ENCODE measurements at places on chromosomes 16 and 17.
A peak's percentile ranks its signal among the peaks of the same experiment; 100 is the strongest.

GRCh38 chr17:46013502-46014165, 14.6 kb downstream of the STH start:
- no peak for DNase-seq

DNA sequence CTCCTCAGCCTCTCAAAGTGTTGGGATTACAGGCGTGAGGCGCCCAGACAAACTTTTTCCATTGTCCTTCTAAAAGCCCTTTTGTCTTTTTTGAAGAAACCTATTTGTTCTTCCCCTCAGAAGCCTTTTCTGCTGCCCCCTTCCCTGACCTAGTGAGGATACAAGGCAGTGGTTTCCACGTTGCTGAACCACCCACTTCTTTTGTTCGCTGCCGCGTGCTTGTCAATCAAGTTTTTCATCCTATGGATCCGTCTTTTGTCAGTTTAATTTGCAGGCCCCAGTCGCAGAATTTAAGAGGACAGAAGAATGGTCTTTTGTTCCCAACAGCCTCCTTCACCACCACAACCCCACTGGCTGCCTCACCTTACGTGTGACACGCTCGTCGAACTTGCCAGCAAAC, 20.2 kb upstream of the GNG13 start:
- DNase-seq = no peak

- peak; percentile 70 for DNase-seq
These were observed 8.3 kb upstream of the RAB5C start for GRCh38 chr17:42163113-42163512.

- peak; percentile 65 for DNase-seq
These were observed 20.0 kb upstream of the WFIKKN1 start for GRCh38 chr16:610513-611381.

GRCh38 chr17:41651625-41652460, 27.5 kb upstream of the KRT17 start:
- no peak for DNase-seq

- DNase-seq = no peak
These were observed 14.6 kb downstream of the SMTNL2 start for GRCh38 chr17:4598776-4599504.

DNA sequence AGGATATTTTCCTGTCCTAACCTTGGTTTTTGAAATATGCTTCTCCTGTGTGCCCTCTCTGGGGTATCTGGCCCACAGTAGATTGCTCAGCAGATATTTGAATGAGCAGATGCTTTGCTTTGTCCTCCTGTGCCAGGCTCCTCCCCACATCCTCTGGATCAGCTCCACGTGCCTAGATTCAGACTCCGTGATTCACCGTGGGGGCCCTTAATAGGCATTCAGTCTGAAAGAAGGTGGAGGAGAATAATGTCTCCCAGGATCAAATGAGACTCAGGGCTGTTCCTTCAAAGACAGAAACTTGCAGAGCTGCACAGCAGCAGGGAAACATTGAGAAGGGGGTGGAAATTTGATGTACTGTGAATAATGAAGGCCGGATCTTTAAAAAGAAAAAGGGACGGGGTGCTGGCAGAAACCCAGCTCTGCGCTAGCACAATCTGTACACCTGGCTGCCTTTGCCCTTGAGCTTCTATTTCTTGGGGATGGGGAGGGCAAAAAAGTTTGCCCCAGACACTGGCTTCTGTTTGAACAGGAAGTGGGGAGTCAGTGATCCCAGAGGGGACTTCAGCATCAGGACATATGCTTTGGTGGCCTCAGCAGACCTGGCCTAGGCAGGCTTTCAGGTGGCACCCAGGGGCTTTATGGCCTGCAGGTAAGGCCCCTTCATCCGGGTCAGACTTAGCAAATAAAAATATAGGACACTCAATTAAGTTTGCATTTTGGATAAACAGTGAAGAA, 15.9 kb upstream of the SLC12A3 start:
- no peak for DNase-seq

GRCh38 chr17:67765623-67766022, 47.9 kb downstream of the NOL11 start:
- DNase-seq = no peak

GRCh38 chr16:53357955-53358354, 76.3 kb upstream of the RBL2 start:
- no peak for DNase-seq

- DNase-seq = no peak
These were observed 2.3 kb upstream of the ELOB start for GRCh38 chr16:2779151-2779920.

DNA sequence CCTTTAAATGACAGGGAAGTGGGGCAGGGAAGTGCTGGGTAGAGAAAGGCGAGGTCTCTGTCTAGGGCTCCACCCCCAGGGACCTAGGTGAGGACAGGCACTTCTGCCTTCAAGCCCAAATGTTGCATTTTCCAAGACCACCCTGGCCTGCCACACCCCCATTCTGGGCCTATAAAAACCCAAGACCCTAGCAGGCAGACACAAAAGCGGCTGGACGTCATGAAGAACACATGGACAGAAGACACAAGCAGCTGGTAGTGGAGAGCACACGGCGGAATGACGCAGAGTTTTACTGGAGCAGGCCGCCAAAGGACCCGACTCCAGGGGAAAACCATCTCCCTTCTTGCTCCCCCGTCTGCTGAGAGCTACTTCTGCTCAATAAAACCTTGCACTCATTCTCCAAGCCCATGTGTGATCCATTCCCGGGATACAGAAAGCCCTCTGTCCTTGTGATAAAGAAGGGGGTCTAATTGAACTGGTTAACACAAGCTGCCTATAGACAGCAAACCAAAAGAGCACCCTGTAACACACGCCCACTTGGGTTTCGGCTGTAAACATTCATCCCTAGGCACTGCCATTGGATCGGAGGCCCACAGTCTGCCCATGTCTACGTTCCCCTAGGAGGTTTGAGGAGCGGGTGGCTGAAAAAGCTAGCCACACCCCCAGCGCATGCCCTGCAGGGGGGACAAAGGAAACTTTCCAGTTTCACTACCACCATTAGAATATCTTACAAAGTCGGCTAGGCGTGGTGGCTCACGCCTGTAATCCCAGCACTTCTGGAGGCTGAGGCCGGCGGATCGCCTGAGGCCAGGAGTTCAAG, 622.2 kb upstream of the SALL1 start:
- DNase-seq = no peak

- DNase-seq = no peak
These were observed 450.3 kb upstream of the CDH11 start for GRCh38 chr16:65572156-65572555.

DNA sequence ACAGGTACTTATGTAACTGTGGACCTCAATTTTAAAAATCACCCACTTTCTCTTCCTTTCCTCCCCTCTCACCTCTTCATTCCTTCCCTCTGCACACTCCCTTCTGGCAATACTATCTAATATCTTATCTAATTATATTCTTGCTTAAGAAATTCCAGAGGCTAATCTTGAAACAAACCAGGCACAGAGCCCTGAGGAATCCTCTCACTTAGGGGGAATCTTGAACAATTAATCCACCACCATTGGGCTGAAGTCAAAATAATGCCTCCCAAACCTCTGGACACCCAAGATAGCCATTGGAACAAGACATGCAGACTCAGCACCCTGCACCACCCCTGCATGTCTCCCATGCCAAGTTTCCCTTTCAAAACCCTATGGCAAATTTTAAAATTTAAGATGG, 1.0 kb upstream of the KRTAP4-6 start:
- no peak for DNase-seq

- DNase-seq = peak; percentile 61
These were observed 148.7 kb upstream of the ZFHX3 start for GRCh38 chr16:73196670-73197069.

- DNase-seq = peak; percentile 74
These were observed 14.0 kb downstream of the VPS53 start for GRCh38 chr17:700504-701094.

DNA sequence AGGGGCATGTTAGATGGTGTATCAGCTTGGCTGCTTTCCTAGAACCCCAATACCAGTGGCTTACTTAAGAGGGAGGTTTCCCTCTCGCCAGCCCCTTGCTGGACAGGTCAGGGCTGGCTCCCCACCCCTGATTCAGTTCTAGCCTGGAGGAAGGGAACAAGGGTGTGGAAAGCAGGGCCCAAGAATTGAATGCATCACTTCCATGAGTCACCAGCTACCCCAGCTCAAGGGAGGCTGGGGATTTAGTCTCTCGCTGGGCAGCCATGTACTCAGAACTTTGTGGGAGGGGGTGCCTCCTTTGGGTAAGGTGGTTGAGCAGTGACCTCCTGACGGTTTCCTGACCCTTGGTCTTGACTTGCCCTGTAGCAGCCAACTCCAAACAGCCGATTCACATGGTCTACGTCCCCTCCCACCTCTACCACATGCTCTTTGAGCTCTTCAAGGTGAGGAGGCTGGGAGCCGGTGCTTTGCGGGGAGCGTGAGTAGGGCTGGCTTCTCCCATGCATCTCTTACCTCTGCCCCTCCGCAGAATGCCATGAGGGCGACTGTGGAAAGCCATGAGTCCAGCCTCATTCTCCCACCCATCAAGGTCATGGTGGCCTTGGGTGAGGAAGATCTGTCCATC, 12.8 kb downstream of the PDK2 start:
- no peak for DNase-seq

DNA sequence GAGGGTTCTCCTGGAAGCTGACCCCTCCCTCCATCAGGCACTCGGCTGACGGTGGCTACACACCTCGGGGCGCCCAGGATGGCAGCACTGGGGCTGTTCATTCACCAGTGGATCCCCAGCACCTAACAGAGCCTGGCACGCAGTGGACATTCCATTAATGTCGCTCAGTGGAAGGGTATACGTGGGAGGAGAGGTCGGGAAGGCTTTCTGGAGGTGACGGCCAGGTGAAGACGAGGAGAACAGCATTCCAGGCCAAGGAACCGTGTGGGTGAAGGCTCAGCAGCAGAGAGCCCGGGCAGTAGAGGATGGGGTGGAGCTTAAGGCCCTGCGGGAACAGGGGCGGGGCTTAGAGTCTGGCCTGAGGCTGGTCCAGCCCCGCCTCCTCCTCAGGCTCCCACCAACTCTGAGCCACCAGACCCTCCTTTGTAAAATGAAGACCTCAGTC, 2.5 kb upstream of the HS3ST6 start:
- peak; percentile 47 for DNase-seq

- DNase-seq = no peak
These were observed 44.8 kb downstream of the PITPNC1 start for GRCh38 chr17:67421869-67422273.

- DNase-seq = no peak
These were observed 76.6 kb downstream of the ZZEF1 start for GRCh38 chr17:4066210-4066609.

GRCh38 chr16:74951681-74952080, 33.2 kb downstream of the WDR59 start:
- DNase-seq = no peak

GRCh38 chr16:50058091-50058771, 7.5 kb upstream of the HEATR3 start:
- DNase-seq = no peak

GRCh38 chr17:80991645-80992076, at the start of gene CHMP6:
Gene CHMP6 (plus strand): TSS chr17:80991841. CDS start chr17:80991919, 78 bp downstream.
- DNase-seq = peak; percentile 90

DNA sequence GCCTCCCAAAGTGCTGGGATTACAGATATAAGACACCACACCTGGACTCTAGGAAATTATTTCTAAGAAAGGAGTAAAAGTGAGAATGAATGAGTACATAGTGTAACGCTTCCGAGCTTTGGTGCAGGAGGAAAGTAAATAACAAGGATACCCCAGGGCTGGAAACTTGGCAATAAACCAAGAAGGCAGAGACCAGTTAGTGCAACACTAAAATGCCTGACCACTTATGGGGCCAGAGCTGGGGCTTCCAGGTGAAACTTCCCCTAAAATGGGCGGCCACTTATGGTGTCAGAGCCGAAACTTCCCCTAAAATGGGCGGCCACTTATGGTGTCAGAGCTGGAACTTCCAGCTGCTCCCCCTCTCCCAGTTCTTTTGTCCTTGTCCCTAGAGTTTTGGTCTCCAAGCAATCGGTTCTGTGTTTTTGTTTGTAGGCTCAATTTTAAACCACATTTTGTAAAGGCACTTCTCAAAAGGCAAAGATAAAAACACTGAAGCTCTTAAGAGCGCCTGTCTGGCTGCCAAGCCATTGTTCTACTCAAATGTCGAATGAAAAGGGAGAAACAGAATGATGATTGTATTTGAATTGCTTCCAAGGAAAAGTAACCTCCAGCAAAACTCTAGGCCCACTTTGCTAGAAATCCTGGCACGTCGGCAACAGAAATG, 63.9 kb downstream of the NXN start:
- DNase-seq = no peak

DNA sequence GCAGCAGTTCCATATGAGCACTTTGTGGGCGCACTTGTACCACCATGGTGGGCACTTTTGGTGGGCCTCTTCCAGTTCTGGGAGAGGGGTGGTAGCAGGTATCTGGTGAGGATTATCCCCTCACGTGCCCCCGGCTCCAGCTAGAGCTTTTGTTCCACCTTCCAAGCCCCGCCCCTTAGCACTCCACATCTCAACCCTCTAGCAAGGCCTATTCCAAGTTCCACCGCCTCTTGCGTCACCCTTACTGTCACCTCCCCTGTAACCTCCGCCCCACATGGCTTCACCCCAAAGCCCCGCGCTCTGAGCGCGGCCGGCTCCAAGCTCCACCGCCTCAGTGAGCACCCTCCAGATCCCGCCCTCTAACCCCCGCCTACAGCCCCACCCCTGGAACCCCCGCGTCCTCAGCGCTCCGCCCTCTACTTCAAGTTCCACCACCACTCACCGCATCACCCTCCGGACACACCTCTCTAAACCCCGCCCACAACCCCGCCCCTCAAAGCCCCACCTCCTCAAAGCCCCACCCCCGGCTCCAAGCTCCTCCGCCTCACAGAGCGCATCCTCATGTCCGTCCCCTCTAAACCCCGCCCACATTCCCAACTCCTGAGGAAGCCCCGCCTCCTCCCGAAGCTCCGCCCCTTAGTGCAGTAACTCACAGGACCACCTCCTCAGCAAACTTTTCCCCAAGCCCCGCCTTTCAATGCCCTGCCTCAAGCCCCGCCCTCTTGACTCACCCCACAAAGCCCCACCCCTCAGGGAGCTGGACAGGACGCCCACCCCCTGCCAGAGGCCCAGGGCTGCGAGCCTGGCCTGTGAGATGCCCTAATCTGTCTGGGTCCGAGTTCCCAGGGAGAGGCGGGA, 11.1 kb downstream of the SCN4A start:
- peak; percentile 93 for DNase-seq

- DNase-seq = no peak
These were observed 26.7 kb downstream of the CDK5RAP3 start for GRCh38 chr17:47997586-47997985.
